ENCODE measurements at places on chromosomes 1 and 21.

GRCh38 chr1:22784737-22785136 lies 74.1 kb downstream of the EPHB2 start:
- DNase-seq = no peak

GRCh38 chr21:41149199-41149598 lies 18.8 kb upstream of the BACE2 start:
- DNase-seq = no peak

DNA sequence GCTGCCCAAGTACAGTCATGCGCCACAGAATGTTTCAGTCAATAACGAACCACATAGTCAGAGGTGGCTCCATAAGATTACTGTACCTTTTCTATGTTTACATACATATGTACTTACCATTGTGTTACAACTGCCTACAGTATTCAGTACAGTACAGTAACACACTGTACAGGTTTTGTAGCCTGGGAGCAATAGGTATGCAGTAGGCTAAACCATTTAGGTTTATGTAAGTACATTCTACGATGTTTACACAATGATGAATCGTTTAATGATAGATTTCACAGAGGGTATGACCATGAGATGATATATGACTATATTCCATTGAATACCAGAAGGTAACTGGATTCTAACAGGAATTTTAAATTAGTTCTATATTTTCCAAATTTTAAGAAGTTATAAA lies 10.5 kb downstream of the YY1AP1 start:
- DNase-seq = no peak

DNA sequence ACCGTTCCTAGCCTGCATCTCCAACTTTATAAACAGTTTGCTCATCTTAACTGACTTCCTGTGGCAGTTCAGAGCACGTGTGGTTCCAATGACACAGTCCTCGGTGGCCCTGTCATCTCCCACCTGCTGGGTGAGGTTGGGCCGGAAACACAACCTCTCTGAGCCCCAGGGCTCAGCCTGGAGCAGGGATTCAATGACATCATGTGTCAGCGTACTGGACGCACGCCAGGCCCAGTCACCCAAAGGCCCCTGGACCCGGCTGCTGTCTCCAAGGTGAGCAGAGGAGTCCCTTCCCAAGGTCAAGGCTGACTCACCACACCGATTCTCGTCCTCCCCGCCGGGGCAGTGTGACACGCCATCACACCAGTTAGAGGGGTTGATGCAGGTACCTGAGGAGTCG lies 19.9 kb downstream of the TMPRSS2 start:
- peak; percentile 10 for DNase-seq

GRCh38 chr1:150221552-150221951 lies 14.4 kb downstream of the ANP32E start:
- DNase-seq = no peak

GRCh38 chr1:214583824-214584554 lies 19.0 kb upstream of the CENPF start:
- DNase-seq = no peak

DNA sequence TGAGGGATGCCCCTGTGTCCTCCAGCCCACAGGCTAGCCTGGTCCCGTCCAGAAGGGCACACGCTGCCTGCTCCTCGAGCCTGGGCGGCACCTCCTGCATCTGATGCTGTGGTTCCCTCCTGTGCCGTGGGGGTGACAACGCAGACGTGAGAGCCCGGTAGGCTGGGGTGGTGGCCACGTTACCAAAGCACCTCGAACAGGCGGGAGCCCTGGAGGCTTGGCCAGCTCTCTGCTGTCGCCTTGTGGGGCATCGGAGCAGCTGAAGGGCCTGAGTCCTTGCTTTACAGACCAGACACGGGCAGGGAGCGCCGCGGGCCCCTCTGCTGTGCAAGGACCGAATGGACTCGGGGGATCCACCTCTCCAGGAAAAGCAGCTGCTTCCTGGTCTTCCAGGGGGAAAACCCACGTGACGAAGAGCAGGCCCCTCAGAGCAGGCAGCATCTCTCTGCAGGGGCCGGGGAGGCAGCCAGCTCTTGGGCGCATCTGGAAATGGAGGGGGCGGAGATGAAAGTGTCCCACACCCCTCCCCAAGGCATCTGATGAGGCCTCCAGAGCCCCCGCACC lies 133.3 kb downstream of the NPHP4 start:
- DNase-seq = no peak

DNA sequence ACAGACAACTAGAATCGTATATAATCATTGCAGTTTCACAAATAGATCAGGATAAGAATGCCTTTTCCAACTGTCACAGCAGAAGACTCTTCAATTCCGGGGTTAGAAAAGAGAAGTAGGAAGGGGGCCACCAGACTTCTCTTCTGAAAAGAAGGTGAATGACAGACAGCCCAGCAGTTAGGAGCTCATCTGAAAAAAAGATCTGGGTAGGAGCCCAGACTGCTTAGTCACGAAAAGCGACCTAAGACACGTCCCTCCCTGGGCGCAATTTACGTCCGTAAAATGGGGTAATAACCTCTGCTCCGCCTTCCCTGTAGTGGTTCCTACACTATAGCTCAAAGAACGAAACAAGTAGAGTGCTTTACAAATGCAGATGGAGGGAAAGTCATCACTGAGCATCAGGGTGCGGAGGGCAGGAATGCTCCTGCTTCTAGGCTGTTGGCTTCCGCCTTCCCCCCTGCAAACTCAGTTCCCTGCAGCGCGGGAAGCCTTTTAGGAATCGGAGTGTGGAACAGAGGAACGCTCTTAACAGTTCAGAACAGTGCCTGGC lies 582 bp downstream of the ORC1 start:
- peak; percentile 75 for DNase-seq

DNA sequence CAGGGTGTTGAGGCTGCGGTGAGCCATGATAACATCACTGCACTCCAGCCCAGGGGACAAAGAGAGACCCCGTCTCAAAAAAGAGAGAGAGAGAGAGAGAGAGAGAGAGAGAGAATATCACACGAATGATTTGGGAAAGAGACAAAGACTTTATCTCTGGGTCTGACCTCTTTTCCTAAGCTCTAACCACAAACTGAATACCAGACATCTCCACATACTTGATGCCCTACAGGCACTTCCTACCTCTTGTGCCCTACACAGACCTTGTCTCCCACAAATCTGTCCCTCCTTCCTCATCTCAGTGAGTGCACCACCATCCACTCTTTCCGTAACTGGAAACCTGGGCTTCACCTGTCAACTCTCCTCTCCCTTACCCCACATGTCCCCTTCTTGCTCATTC lies 27.0 kb upstream of the PTCH2 start:
- no peak for DNase-seq

DNA sequence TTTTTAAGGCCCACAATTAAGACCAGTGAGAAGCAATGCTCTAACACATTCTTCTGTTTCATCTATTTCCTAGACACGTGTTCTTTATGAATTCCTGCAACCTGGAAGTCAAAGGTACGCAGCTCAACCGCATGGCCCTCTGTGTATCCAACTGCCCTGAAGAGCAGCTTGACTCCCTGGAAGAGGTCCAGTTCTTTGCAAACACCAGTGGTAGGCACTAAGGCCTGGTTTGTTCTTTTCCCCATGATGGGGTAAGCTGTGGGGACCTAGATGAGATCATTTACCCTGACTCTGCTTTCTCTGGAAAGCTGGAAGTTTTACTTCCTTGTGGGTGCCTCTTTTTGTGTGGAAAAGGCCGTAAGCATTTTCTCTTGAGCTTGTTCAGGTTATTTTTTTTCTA lies 7.3 kb downstream of the SLC44A3 start:
- DNase-seq = no peak

DNA sequence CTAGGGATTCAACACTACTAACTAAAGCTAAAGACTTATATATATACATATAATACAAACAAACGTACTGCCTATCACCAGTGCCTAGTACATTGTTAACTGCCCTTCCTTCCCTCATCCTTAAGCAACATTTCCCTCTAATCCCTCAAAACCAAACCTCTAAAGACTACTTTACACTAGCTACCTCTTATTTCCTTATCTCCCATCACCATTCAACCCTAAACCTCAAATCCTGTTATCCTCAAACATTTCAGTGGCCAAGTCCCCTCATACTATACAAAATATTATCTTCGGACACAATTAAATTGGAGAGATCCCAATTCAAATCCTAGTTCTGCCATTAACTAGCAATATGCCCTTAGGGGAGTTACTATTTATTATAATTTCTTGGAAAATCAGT lies 3.7 kb downstream of the SCAF4 start:
- no peak for DNase-seq

DNA sequence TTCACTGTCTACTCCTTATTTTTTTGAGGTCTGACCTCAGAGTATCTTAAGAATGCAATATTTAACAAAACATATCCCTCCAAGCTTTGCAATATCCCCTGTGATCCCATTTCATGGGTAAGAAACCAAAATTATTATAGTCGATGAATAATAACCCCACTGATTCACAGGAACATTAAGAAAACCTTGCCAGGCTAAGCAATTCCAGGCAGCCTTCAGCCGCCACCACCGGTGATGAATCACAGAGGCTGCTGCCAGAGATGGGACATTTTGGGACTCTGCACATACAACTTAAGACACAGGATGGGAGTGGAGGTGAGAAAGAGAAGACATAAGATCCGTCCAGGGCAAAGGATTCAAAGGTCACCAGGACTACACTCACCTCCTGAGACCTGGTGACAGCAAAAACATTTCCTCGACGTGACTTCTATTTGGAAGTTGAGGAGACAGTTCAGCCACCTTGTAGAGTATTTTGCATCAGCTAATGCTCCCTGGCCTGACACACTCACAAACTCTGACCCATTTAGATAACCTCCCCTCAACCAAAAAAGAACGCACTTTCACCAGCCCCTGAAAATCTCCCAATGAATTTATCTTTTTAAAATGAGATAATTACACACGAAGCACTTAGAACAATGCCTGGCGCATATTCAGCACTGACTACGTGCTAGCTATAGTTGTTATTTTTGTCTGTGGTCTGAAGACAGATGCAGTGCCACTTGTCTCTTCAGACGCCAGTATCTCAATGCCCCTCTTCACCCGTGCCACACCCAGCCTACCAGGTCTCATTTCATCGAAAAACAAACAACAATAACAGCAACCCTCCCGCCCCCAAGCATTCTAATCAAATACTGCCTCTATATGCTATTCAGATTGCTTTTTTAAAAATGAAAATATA lies 17.8 kb upstream of the OVAAL start:
- no peak for DNase-seq

GRCh38 chr1:186806477-186806876 lies 22.3 kb upstream of the PLA2G4A start:
- peak; percentile 4 for DNase-seq

Measured in activated CD4-positive, alpha-beta T cell treated with anti-CD3 and anti-CD28 coated beads, Interleukin-10, Interleukin-2, amounts not matched to agents 100 ng/mL and 50 ng/mL, durations not matched to agents 16 hours and 8 hours (primary cell).